ENCODE measurements at places on chromosomes 7 and 10.

DNA sequence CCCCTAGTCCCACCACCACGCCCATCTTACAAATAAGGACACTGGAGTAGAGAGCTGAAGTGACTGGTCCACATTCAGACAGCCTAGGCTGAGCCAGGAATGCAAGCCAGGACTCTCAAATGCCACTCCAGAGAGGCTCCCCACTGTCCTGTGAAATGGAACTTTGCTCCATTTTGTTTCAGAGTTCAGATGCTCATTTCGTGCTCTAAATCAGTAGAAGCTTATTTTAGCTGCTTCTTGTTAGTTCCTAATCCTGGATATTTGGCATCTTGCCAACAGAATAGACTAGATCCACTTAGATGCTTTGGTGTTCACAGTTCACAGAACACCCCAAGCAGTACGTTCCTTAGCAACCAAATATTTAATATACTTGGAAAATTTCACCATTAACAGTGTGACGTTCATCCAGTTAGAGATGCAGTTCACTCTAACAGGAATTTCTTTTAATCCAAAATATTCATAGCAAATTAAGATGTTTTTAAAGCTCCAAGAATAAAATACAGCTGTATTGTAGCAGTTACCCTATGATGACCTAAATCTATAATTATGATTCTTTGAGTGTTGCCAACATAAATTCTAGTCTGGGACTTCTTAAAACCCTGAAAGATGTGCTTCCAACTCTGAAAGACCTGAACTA, 7.3 kb downstream of the MMP21 start:
- no peak for DNase-seq

DNA sequence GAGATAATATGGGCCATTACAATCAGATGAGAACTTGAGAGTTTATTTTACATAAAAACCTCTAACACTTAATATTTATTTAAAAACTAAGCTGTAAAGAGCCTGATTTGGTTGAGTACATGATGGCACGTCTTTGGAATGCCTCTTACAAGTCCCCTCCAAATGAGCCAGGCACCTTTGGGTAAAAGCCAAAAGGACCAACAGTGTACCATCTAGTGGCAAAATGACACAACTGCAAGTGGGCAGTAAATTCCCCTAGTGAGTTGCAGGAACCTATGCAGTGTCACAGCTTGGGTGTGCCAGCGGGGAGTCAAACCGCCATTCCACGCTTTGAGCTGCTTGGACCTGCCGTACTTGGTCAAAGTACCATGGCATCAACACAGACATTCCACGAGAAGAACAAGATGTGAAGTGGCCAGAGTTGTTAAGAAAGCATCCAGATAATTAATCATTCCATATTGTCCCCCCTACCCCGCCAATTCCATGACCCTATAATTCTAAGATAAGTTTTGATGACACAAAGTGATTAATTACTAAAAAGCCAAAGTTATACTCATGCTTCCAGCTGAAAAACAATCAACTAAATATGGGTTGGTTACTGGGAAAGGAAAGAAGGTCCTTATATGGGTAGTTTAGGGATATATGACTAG, 115.2 kb downstream of the SORBS1 start:
- DNase-seq: no peak

DNA sequence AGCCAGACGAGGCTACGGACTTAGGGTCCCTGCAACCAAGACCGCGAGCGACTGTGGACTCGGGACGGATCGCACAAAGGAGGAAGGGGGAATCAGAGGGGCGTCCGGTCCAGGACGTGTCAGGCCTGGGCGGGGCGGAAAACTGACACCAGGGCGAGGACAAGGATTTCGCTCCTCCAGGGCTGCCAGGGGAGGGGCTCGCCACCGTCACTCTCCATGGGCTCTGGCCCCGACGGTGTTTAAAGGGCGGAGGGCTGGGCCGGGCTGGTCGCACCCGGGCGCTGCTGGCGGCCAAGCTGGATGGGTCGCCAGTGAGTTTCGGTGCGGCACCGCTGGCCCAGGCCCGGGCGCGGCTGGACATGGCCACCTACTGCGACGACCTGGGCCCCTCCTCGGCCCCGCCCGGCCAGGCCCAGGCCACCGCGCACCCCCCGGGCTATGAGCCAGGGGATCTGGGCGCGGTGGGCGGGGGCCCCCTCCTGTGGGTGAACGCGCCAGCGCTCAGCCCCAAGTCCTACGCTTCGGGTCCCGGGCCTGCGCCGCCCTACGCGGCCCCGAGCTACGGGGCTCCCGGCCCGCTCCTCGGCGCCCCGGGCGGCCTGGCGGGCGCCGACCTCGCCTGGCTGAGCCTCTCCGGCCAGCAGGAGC, at the start of gene FOXI2:
Gene FOXI2, plus strand, starts transcription at position 271 of the 648 bp plus-strand sequence. Its CDS starts 89 bp downstream, at position 360.
- DNase-seq: no peak

- no peak for DNase-seq
Observed at GRCh38 chr10:20970708-20971107, 73.6 kb upstream of the NEBL start.

DNA sequence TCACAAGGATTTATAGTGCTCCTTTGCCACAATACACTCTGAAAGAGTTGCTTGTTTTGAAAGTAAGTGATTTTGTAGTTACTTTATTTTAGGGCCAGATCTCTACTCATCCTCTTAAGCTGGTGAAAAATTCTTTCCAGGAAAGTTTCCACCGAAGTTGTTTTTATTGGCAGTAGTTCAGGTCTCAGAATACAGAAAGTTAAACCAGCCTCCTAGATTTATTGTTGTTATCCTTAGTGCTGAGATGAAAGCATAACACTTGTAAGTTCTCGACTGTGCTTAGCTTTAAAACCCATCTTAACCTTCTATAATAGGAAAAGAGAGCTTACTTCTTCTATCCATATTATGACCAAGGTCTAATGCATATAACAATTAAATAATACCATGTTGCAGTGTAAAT, 5.5 kb downstream of the AP3M1 start:
- no peak for DNase-seq

DNA sequence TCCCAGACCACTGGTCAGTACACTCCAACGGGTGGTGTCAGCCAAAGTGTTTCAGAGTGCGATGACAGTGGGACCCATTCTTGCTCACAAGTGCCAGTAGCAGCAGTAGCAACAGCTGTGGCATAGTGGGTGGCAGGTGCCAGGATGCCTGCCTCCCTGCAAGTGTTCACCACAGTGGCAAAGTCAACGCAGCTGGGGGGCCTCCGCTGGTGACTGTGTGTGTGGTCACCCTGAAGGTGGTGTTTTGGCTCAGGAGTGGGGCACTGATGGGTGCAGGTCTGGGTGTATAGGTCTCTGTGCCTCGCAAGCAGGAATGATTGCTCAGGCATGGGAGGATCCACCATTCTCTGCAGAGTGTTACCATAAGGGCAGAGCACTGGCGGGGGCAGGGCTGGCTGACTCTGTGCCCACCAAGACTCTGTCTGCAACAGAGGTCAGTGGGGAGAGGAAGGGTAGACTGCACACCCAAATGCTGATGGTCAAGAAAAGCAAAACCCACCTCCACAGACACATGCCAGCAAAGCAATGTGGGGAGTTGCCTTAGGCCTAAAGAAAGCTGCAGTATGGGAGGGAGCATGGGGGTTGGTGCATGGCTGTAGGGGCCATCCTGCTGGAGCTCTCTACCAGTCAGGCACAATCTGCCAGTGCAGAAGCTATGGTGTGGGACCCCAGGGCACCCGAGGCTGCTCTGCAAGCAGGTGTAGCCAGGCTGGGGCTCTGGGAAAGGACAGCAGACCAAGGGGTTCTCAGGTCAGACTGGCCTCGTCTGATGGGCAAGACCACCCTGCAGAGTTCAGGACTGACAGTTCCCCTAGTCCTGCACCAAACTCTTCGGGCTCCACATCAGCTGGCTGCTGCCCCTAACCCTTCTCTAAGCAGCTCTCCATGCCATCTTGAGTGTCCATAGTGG, 368.1 kb downstream of the CTNNA3 start:
- no peak for DNase-seq

DNA sequence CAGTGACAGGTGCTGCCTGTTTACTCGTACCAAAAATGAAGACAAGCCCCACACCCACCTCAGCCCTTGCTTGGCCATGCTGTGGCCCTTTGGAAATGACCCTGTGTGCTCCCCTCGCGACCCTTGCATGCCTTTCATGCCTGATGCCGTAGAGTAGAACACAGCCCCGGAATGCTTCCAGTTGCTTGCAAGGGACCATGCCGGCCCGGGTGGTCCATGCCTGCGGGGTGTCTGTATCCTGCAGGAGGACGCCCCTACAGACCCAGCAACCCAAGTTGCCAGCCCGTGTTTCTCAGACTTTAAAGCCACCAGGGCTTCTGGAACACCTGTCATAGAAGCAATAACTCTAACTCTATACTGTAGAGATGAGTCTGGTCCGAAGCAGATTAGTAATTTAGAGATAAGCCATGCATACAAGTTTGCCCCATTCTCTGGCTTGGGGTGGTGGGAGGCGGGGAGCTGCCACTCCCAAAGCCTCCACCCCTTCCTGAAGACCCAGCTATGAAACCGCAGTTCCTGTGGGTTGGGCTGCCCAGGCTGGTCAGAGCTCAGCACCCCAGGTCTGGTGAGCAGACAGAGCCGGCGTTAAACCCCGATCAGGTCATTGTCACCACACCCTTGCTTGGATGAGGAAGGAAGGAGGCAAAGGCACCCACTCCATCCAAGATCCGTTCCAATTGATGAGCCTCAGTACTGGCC, 143.5 kb downstream of the ADCY1 start:
- no peak for DNase-seq

GRCh38 chr7:72223351-72223750, 188.8 kb downstream of the CALN1 start:
- no peak for DNase-seq

DNA sequence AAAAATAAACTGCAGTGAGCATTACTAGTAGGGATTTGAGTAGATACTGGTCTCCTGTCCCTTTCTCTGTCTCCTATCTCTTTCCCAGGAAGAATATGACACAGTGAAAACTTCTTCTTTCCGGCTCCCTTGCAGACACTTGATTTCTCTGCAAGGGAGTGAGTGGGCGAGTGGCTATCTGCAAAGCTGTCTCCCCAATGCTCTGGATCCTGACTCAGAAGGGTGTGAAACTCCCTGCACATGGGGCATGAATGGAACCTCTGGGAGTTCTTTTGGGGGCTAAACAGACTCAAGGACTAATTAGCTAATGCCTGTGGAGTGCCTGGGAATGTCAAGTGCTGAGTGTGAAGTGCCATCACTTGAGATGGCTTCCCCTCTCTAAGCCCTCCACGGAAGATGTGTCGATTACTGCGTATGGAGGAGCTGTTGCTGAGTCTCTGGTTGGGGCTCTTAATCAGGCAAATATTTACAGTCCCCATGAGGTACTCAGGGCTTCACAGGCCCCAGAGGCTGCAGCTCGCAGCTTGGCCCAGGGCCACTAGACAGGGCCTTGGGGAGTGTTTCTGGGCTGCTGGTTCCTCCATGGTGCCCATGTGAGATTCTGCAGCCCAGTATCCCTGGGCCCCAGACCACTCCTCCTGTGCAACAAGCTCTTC, 139.8 kb downstream of the RPS24 start:
- DNase-seq: no peak

DNA sequence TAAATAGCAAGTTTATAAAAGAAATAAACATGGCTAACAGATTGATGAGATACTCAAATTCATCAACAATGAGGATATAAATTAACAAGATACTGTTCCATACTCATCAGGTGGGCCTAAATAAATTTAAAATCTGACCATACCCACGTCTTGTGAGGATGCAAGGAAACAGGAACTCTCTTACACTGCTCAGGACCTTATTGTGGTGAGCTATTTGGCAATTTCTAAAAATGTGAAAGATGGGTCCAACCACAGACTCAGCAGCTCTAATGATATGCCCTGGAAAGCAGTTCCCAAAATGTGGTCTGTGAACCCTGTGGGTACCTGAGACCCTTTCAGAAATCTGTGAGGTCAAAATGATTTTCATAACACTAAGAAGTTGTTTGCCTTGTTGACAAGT, 21.5 kb downstream of the RPP38 start:
- no peak for DNase-seq

- DNase-seq: no peak
Observed at GRCh38 chr7:135333946-135334345, 100.3 kb downstream of the STRA8 start.

DNA sequence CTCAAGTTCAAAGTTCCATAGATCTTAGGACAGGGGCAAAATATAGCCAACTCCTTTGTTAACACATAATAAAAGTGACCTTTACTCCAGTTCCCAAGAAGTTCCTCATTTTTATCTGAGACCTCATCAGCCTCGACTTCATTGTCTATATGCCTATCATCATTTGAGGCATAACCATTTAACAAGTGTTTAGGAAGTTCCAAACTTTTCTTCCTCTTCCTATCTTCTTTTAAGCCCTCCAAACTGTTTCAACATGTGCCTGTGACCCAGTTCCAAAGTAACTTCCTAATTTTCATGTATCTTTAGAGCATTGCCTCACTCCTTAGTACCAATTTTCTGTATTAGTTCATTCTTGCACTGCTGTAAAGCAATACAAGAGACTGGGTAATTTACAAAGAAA, 569.1 kb downstream of the ANKRD7 start:
- DNase-seq: no peak

DNA sequence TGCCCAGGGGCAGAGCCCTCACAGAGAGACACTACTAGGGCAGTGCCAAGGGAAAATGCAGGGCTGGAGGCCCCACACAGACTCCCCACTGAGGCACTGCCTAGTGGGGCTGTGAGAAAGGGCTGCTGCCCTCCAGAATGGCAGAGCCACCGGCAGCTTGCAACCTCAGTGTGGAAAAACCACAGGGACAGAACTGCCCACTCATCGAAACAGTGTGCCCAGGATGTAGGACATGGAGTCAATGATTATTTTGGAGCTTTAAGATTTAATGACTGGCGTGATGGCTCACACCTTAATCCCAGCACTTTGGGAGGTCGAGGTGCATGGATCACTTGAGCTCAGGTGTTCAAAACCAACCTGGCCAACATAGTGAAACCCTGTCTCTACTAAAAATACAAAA, 27.5 kb upstream of the MSS51 start:
- DNase-seq: no peak

- DNase-seq: peak; percentile 75
Observed at GRCh38 chr10:101779544-101780186, 3.6 kb downstream of the NPM3 start.

GRCh38 chr7:28096713-28097112, 83.9 kb downstream of the JAZF1 start:
- DNase-seq: no peak

DNA sequence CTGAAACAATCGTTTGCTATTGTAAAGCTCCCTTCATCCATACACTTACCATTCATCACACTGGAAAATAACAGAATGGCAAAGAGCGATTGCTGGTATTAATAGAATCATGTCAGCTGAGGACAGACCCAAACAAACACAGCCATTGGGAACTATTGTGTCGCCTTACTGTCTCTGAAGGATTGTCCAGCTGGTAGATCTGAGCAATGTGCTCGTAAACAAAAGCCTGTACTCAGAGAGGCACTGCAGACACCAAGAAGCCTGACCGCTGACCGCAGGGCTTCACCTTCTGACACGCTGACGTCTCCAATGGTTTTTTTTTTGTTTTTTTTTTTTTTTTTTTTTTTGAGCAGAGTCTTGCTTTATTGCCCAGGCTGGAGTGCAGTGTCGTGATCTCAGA, 151.0 kb upstream of the FRMD4A start:
- DNase-seq: no peak

- no peak for DNase-seq
Observed at GRCh38 chr10:61000769-61001730, 57.1 kb upstream of the RHOBTB1 start.

GRCh38 chr10:14554091-14554490, 220.6 kb downstream of the FAM107B start:
- DNase-seq: no peak

All from stimulated activated CD8-positive, alpha-beta memory T cell treated with anti-CD3 and anti-CD28 coated beads, Interleukin-4, amount 100 ng/mL, for 1 hour (primary cell).